Stimulated activated CD4-positive, alpha-beta T cell treated with anti-CD3 and anti-CD28 coated beads, Interleukin-15, amount 100 ng/mL, for 1 hour (primary cell): ENCODE measurements at places on chromosomes 3 and 15.

GRCh38 chr3:127758013-127758412, 64.3 kb downstream of the MGLL start:
- no peak for DNase-seq

- no peak for DNase-seq
Measured at GRCh38 chr3:187850258-187850921, 105.1 kb upstream of the BCL6 start.

DNA sequence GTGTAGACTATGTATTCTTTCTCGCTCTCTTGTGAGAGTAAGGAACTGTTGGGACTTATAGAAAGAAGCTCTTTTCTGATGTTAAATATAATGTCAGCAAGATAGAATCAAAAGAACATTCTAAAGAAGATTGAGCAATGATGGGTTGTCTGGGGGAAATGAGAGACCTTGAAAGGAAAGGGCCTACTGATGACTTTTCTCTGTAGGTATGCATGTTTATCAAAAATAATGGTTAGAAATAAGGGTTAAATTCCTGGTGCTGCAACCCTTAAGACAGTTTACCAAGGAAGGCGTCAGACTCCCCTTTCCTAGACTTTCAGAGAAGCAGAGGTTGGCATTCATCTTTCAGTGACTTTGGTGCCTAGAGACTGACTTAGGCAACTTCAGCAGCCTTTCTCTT, 69.8 kb downstream of the GHSR start:
- no peak for DNase-seq

DNA sequence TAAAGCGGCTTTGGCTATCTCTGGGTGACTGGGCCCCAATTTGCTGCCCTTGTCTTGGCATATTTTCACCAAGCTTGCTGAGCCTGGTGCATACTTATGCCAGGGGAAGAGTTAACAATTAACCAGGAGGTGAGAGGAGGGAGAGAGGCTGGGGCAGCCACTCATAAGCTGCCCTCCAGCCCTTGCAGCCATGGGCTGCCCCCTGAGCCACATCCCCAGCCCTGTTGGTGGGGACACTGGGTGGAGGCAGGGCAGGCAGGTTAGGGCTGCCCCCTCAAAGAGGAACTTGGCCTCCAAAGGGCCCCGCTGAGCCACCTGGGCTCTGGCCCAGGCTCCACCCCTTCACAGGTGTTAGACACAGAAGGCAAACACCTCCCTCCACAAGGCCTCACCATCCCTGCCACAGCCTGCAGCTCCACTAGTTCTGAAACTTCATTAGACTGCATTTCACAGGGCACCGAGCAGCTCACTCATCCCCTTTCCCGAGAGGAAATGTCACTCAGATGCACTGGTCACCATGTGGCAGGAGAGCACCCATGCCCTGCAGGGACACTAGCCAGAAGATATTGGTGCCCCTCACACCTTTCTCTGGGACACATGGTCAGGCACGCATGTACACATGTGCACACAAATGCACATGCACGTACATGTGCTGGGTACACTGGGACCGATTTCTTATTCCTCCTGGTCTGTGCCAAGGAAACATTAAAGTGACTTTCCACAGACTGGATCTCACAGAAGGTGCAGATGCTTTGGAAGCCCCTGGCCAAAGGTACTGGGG, 20.2 kb downstream of the AMOTL2 start:
- DNase-seq: no peak

GRCh38 chr15:73522011-73522410, 79.0 kb downstream of the REC114 start:
- no peak for DNase-seq

DNA sequence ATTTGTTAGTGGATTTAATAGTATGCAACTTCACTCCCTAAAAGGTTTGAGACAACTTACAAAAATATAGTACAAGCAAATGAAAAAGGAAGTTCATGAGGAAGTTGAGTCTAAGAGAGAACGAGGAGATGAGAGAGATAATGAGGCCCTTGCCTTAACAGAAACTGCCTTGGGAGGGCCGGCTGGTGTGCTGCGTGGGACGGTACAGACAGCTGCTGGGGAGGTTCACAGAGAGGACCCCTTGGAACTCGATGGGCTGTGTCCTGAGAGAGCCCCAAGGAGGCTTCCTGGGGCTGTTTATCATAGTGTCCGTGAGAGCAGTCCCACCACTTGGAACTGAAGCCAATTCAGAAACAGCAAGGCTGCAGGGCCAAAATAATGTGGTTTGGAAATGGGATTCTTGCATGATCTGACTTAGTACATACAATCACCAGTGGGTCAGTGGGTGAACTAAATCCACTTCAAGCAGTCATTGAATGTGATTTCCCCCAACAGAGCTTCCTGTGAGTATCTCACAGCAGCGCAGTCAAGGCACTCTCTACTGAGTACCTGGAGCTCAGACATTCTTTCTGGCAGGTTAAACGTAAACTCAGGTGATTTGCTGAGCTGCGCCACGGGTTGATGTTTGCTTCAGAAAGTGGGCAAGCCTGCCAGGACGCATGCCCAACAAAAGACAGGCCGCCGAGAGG, 90.8 kb downstream of the CRTC3 start:
- no peak for DNase-seq

GRCh38 chr15:98382139-98382538, 266.2 kb upstream of the IGF1R start:
- DNase-seq: no peak

DNA sequence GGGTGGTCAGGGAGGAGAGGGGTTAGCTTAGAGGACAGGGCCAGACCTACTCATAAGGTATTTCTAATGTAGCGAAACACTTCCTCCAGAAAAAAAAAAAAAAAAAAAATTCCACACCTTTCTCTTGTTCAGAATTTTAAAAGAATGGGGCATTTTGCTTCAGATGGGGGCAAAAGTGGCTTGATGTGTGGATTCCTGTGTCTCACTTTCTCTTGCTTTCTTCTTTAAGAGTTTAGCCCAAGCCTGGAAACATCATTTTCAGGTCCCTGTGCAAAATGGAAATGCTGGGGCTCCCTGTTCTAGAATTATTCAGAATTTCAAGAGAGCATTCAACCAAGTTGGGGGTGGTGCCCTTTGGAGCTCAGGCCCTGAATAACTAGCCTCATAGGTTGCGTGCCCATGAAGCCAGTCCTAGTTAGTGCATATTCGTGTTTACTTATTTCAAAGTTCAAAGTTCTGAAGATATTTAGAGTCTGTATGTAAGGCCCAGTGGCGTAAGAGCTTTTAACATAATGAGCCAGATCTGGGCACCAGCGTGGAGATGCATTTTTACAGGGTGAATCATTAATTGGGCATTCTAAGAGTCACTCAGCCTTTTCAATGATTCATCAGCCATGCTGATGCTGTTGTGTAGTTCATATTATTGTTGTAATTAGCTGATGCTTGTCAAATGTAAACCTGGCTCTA, 104.5 kb downstream of the RPLP1 start:
- no peak for DNase-seq

DNA sequence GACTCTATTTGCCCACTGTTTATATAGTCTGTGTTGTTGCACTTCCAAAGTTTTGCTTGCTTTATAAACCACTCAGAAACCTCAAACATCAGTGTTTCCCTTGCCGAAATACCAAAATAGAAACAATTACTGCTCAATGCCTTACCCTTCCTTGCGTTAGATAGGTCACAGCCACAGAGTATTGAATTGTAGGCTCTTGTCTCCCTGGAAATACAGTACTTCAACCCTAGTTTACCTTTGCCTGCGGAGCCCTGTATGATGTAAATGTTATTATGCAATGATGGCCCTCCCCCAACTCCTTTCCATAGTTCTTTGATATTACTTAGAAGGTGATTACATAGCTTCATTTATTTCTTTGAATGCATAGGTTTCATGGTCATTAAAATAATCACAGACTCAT, 44.2 kb downstream of the SOX2 start:
- DNase-seq: no peak

GRCh38 chr3:118980832-118981231, 53.8 kb downstream of the IGSF11 start:
- no peak for DNase-seq

- DNase-seq: no peak
Measured at GRCh38 chr3:42755681-42756578, 17.1 kb downstream of the CCDC13 start.

DNA sequence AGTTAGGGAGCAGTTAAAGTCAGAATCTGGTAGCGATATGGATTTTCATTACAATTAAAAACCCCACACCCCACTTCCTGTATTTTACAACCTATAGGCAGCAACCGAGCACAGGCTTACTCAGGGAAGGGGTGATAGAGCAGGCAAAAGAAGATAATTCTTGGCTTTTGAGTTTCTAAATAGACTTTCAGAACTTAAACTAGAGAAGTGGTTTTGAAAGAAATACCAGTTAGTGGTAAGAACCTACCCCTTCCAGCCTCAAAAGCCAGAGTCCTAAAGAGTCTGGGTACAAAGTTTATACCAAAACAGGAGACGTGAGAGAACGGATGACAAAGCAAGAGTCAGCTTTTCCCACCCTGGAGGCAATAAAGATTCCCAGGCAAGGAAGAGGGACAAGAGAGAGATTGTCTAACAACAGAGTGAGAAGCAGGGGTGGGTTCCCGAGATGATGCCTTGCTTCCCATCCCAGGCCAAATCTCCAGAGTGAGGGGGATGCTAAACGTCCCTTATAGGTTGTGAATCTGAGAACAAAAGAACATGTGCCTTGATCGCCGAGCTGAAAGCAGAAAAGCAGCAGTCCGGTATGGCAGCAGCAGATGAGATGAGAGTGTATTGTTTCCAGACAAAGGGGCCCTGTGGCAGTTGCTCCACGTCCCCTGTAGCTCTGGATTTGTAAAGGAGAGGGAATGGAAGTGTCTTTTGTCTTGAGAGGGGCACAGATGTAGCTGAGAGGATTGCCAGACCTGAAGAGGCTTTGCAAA, 36.8 kb downstream of the KLHL6 start:
- DNase-seq: no peak

DNA sequence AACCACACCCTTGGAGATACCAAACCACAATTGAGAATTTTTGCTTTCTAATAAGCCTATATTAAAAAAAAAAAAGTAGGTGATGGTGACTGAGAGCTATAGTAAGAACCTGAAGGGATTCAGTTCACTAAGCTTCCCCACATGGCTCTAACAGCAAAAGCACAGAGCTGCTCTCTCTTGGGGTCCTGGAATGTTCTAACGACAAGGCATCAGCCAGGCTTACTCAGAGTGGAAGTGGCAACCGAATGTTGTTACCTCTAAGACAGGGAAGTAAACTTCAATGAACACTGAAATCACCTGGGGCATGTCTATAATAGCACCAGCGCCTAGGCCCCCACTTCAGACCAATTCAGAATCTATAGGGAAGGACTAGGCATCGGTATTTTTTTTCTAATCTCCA, 397.7 kb downstream of the MAGI1 start:
- no peak for DNase-seq

DNA sequence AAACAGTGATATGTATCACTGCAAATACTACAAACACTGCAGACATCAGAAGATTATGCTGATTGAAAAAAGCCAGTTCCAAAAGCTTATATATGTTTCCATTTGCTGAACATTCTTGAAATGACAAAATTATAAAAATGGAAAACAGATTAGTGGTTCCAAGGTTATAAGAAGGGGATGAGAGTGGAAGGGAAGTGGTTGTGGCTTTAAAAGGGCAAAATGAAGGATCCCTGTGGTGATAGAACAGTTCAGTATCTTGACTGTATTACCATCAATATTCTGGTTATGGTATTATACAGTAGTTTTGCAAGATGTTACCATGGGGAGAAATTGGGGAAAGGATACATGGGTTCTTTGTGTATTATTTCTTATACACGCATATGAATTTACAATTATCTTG, 77.8 kb downstream of the DZIP3 start:
- no peak for DNase-seq

GRCh38 chr3:33848624-33849347, 50.4 kb downstream of the PDCD6IP start:
- DNase-seq: no peak

DNA sequence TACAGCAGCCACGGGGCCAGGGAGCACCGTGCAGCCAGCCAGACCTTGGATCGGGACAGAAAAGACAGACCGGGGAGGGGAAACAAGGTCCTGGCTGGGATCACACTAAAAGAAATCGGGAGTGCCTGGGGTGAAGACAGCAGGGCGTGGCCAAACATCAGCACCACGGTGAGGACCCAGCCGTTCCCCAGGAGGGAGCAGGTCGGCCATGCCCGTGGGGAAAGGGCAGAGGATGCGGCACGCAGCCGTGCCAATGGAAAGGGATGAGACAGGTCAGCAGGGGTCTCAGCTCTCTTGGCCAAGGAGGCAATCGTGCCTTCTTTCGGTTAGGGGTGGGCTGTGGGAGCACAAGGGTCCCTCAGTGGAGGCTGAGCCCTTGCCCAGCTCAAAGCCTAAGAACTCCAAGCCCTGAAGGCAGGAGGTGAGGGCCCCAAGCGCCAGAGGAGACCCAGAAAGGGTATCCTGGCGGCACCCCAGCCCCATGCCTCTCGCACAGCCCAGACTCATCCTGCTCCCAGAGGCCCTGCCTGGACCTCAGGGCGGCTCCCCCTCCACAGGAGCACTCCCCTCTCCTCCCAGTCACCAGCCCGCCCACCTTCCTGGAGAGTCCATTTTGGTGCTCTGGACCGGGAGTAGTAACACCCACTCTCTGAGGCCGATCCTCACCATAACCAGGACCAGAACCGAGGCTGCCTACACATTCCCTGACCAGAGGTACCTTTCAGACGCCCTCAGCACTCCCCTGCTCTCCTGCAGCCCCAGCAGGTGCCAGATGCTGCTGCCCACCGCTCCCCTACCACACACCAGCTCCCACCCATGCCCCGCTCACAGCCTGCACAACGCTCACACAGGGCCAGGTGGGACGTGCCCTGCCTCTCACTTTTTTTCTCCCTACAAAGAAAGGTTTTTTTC, 23.2 kb upstream of the OCA2 start:
- no peak for DNase-seq

DNA sequence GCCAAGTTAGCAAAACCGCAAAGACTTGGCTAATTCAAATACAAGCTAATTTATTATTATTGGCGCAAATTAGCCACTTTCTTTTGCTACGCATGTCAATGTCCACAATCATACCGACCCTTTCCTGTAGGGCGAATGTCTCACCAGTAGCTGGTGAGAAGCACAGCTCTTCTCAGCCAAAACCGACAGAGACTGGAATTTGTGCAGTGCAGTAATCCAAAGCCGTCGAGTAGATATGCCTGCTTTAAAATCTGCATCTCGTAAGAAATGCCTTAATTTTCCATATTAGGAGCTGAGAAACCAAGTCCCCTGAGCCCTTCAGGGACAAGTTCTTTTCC, 614 bp upstream of the MINDY2 start:
- DNase-seq: no peak

- no peak for DNase-seq
Measured at GRCh38 chr3:186365202-186365974, 3.4 kb upstream of the DGKG start.

GRCh38 chr3:18808429-18808828, 339.9 kb upstream of the KCNH8 start:
- DNase-seq: no peak

- DNase-seq: no peak
Measured at GRCh38 chr3:196688349-196688748, 23.7 kb downstream of the CEP19 start.
